Dermis blood vessel endothelial cell (primary cell): ENCODE measurements at places on chromosomes 2 and 18. TPM values are rescaled to one million over a fixed set of nuclear protein-coding genes. Genes with fewer than 3 reads are reported as not detected.

Gene MYCN
- total RNA-seq: 12.2 and 19.6 TPM in 2 replicates

Gene CHPF
- total RNA-seq: 0.84 and 3.2 TPM in 2 replicates

Gene CCT7
- total RNA-seq: 338 and 453 TPM in 2 replicates

Gene TLX2
- 0.17 TPM in 1 of 2 replicates, not detected in the other for total RNA-seq

Gene CHST10
- total RNA-seq: 12.2 and 12.6 TPM in 2 replicates

Gene KRTCAP3
- total RNA-seq: 0.47 and 0.51 TPM in 2 replicates

Gene FSIP2
- 0.05 and 0.17 TPM in 2 replicates for total RNA-seq

Gene SLC14A1
- not detected in 2 replicates for total RNA-seq

Gene GALNT3
- 0.34 TPM in 1 of 2 replicates, not detected in the other for total RNA-seq

Gene ADAM23
- 0.85 and 3.4 TPM in 2 replicates for total RNA-seq

Gene TUBB8B
- 0.14 TPM in 1 of 2 replicates, not detected in the other for total RNA-seq

Gene LBX2
- total RNA-seq: 0.98 and 2.9 TPM in 2 replicates

Gene MYO1B
- 131 and 133 TPM in 2 replicates for total RNA-seq

Gene RBFA
- 17.2 and 40.3 TPM in 2 replicates for total RNA-seq

Gene MERTK
- total RNA-seq: 25.0 and 28.9 TPM in 2 replicates

Gene SCTR
- total RNA-seq: not detected in 2 replicates

Gene SDC1
- 1.4 and 1.7 TPM in 2 replicates for total RNA-seq
